Activated T-helper 17 cell treated with anti-CD3 and anti-CD28 coated beads, Interleukin-2, amount 50 U/mL, for 72 hours (primary cell): ENCODE measurements at places on chromosomes 1 and 21. TPM values are rescaled to one million over a fixed set of nuclear protein-coding genes. Genes with fewer than 3 reads are reported as not detected.

LCK gene
- 323 TPM for total RNA-seq

GRCh38 chr1:229089586-229090208, 181.2 kb upstream of the RAB4A start:
- no peak for ATAC-seq

DNA sequence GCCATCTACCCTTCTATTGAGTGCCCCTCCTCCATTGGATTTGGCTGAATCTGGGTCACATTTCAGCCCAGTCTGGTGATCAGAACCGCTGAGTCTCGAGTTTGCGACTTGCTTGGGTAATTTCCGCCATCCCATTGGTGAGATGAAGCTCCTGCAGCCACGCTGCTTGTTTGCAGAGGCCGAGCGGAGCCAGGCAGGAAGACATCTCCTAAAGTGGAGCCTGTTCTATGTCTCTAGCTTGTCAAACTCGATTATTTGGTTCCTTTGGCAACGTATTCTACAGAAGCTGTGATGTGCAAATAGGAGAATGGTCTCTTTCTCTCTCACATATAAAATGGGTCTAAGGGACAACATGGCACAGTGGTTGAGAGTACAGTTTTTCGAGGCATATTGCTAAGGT, 206.8 kb upstream of the PLXNA2 start:
- ATAC-seq: no peak

DNA sequence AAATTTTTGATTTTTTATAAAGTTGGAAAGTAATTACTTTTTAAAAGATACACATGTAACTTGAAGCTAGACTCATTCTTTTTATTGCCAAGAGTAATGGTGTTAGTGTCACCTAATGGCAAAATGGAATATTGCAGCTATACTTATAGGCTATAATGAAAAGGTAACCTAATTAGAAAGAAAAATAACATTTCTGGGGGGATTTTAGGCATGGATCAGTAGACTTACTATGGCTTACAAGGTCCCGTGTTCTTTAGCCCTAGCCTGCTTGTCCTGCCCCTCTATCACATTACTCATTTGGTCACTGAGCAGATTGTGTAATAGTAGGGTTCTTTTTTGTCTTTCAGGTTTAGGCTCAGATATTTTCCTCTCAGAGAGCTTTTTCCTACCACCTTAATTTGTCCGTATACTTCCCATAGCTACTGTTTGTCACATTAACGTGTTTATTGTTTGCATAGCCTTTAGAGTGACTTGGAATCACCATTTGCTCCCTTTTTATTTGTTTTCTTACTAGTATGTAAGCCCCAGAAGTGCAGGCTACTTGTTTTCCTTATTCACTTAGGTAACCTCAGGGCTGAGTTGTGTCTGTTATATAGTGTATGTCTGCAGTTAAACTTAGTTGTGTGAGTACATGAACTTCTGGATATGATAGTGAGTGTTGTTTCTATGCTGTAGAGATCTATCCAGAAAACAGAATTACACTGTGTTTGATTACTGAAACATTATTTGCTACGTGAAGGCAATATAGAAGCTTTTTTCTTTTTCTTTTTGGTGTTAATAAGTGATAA, 58.7 kb downstream of the RABGAP1L start:
- ATAC-seq: no peak

DNA sequence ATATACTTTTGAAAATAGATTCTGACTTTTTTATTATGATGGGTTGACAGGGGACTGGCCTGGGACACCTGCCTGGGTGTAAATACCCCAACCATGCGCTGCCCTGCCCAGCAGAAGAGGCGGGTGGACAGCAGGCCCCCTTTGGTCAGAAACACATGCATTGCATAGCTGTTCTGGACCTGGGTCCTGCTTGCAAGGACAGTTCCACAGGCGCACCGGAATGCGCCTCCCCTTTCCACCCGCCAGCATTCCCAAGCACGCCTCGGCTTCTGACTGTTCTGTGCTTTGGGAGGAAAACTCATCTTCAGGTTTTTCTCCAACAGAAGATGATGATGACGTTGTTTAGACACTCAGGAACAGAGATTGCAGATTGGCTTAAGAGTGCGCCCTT, 428 bp upstream of the ZNF678 start:
- no peak for ATAC-seq

- ATAC-seq: peak; percentile 72
Measured at GRCh38 chr1:116724765-116725375, 29.4 kb upstream of the CD2 start.

DNA sequence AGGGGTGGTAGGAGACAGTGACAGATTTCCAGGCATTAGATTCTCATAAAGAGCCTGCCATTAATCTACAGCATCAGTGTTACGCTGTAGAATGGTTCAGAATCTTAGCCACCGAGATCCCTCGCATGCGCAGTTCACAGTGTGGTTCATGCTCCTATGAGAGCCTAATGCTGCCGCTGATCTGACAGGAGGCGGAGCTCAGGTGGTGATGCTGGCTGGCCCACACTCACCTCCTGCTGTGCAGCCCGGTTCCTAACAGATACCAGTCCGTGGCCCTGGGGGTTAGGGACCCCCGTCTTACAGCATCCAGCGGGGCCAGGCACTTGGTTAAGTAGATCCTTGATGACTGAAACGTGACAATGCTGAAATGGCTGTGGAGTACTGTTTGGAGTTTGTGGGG, 163.6 kb upstream of the C1orf21 start:
- ATAC-seq: no peak

GRCh38 chr1:97377432-97378034, 543.3 kb downstream of the DPYD start:
- no peak for ATAC-seq

- ATAC-seq: no peak
Measured at GRCh38 chr1:8679929-8680663, 137.3 kb downstream of the RERE start.

GRCh38 chr1:206498685-206499084, 8.6 kb upstream of the RASSF5 start:
- ATAC-seq: no peak

GRCh38 chr1:19219451-19219850, 9.4 kb upstream of the UBR4 start:
- ATAC-seq: no peak
